H1 (cell line): ENCODE measurements at places on chromosomes 4 and X. TPM values are rescaled to one million over a fixed set of nuclear protein-coding genes. Genes with fewer than 3 reads are reported as not detected.
A peak's percentile ranks its signal among the peaks of the same experiment; 100 is the strongest.

Gene ARMCX1
- total RNA-seq = 29.1 and 29.2 TPM in 2 replicates

Gene NWD2
- not detected in 2 replicates for total RNA-seq

Gene AFP
- 9.9 and 10.4 TPM in 2 replicates for total RNA-seq

Gene GABRE
- 3.5 and 5.5 TPM in 2 replicates for total RNA-seq

Gene DKK2
- 0.13 and 0.34 TPM in 2 replicates for total RNA-seq

GRCh38 chrX:25858273-25858880 is 279.8 kb upstream of the MAGEB18 start:
- DNase-seq = no peak

GRCh38 chr4:161936625-161937550 is 226.9 kb downstream of the FSTL5 start:
- DNase-seq = no peak

DNA sequence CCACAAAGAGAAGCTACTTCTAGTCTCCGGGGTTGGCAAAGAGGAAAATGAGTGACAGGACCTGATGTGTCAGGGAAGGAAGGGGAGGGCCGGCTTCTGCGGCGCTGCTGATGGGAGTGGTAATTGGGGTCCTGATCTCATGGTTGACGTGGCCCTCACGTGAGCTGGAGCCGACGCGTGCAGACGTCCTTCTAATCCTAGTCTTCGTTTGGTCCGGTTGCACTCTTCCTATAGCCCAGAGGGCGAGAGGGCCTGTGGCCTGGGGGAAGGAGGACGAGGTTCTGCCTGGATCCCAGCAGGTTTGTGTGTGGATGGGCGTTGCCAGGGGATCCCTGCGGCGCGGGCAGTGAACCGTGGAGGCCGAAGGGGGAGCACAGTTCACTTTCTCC is at the start of gene ARMCX1:
ARMCX1 (plus strand) TSS at position 186 of the 389 bp plus-strand sequence. CDS start 2,384 bp downstream, outside the sequence.
- DNase-seq = peak; percentile 23

- DNase-seq = no peak
Measured at GRCh38 chr4:153713866-153714646, 30.0 kb downstream of the TLR2 start.

GRCh38 chr4:182338063-182338462 is 94.9 kb downstream of the TENM3 start:
- no peak for DNase-seq

GRCh38 chr4:123699880-123700771 is 303.5 kb downstream of the SPRY1 start:
- DNase-seq = no peak

DNA sequence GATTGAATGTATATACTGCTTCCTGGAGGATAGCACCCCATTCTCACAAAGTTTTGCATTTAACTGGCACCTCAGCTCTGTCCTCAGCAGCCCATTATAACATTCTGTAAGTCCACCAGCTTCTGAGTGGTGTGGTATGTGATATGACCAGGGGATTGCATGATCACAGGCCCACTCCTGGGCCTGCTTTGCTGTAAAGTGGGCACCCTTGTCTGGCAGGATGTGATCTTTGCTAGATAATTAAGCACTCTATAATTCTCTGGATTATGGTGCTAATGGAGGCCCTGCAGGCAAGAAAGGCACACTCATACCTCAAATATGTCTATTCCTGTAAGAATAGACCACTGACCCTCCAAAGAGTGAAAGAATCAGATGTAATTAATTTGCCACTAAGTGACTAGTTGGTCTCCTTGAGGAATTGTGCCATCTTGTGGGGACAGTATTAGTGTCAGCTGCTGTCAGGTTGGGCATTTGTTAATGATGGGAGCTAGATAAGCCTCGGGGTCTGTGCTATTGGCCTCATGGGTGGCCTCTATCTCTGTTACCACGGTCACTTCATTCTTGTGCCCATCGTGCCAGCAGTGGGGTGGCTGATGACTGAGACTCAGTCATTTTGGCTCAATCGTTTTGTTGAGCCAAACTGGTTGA is 2.2 kb upstream of the CFI start:
- no peak for DNase-seq

DNA sequence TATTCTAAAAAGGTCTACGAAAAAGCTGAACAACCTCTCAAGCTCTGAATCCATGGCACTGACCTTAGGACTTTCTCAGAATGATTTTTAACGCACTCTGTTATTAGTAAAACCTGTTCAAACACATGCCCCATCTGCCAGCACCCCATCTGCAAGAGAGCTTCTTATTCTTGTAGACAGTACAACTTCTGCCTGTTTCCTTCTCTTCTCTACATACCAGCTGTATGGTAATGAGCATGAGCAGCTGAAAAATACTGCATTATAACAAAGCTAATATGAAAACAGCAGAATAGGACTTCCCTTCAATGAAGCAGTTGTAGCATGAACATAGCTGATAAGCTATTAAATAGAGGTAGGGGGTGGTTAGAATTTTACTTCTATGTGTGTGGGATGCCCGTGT is 167.9 kb downstream of the FBXW7 start:
- DNase-seq = no peak

DNA sequence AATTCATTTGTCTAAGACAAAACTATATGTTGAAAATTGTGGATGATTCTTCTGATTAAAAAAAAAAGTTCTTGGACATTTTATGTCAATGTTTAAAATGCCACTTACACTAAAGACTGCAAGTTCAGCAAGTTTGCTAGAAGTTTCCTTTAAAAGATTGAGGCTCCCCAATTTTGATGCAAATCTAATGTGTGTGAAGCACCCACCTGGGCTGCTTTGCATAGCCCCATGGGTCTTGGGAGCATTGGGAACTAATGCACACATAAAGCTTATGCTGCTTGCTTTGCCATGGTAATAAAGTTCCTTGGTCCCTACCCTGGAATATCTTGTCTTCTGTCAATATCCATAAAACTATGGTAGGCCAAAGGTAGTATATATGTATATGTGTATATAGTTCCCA is 725.9 kb upstream of the GRID2 start:
- peak; percentile 10 for DNase-seq

GRCh38 chr4:48742412-48742811 is 37.7 kb downstream of the FRYL start:
- DNase-seq = no peak

- no peak for DNase-seq
Measured at GRCh38 chr4:74369855-74370254, 4.9 kb downstream of the EREG start.

- no peak for DNase-seq
Measured at GRCh38 chrX:72382202-72382595, 76.5 kb upstream of the CITED1 start.

DNA sequence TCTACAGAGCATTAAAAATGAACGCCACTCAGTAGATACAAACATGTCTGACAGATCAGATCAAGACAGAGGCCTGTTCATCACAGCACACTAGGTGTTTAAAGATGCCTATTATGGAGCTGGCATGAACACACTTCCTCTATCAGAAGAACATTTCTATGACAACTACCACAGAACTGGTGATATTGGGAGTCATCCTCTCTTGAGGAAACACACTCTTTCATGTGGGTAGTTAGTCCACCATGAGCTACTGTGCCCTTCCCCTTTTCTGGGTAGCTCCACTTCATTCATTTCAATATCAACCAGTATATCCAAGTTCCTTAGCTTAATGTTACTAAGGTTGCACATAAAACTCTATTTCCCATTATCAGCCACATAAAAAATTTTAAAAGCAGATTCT is 46.7 kb downstream of the MAOB start:
- no peak for DNase-seq
